ENCODE measurements at places on chromosomes 16 and 17.

DNA sequence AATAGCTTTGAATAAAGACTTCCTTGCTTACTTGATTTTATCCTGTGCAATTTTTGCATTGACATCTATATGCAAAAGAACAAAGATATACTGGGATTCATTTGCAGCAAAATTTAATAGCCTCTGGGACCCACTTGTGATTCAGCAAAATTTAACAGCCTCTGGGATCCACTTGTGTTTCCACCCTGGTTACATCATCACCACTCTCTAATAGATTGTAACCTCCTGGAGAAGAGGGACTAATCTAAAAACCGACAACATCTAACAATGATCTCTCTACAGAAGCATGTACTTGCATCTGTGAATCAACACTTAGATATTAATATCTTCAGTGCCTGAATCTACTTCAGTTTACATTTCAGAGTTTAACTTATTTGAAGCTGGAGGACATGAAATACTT is 202.0 kb upstream of the CPHXL start:
- no peak for DNase-seq

DNA sequence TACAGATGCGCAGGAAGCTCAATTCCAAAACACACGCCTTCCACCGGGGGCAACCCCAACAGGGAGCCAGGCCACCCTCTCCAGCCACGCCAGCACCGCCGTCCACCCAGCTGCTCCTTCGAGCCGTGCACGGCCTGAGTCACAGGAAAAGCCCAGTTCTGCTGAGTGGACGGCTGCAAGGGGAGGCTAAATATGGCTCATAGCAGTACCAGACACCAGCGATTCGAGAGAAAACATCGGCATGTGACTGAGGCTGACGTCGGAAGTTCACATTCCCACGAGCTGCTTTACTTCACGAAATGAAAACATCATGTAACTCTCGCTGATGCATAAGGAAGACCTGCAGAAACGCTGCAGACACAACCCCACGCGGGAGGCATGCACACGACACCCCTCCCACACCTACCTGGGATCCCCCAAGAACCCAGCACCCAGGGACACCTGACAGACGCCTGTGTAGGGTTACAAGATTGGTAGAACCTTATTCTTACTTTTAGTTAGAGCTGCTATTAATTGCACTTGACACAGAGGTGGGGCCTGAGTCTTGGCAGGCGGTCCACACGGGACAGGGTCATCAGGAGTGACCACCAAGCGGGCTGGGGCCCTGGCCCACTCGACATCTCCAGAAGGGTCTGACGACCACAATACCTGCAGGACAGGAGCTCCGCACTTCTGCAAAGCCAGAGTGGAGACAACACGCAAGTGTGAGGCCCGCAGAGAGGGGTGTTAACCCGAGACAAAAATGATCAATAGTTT is 116.8 kb downstream of the ANKRD11 start:
- DNase-seq = no peak

GRCh38 chr16:75329943-75330342 is 78.5 kb upstream of the BCAR1 start:
- no peak for DNase-seq

DNA sequence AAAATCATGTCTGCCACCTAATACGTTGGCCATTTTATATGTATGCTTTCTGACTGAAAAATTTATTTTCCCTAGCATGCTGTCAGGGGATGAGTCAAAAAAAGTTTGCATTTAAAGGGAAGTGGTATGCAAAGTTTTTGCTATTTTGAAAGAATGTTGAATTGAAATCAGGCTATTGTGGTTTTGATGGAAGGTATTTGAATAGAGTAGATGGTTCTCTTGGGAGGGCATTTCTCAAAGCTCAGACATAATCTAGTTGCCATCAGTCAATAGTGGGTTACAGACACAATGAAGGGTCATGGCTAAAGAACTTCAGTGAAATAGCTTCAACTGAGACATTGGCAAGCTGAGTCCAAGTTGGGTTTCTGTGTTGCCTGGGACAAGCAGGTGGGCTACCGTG is 102.4 kb downstream of the MAP2K6 start:
- no peak for DNase-seq

DNA sequence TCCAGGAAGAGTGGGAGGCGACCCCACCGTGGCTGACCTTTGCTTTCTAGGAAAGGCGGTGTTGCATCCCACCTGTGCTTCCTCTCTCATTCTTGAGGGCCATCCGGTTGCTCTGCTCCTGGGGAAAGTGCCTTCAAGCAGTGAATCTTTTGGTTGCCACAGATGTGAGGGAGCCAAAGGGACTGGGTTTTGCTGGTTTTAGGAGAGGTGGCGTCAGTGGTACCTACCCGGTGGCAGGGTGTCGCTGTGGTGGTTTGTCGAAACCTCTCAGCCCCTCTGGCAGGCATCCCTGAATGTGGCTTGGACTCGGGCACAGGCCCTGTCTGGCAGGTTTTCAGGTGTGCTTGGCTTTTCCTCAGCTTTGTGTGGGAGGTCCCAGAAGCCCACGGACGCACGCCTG is 611.5 kb downstream of the KCNJ18 start:
- DNase-seq = no peak

Data from AG08396 (cell line).